Stimulated activated naive CD8-positive, alpha-beta T cell treated with anti-CD3 and anti-CD28 coated beads, Interleukin-15, amount 100 ng/mL, for 72 hours (primary cell): ENCODE measurements at places on chromosomes 6 and 20.

GRCh38 chr6:74343804-74344203 lies 647.8 kb downstream of the CD109 start:
- no peak for DNase-seq

DNA sequence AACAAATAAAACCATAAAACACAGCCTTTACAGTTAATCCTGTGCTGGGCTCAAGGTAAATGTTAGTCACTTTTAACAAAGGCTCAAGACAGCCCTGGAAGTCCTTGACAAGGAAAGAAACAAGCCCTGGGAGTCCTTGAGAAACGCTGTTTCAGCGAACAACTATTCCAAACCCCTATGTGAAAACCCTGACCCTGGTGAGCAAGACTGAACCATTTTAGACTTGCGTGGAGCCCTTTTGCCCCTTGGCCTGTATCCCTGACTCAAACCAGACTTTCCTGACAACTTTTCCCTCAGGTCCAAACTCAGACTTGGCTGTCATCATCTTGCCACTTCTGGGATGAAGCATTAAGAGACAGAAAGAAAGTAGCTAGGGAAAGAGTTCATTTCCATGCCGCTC lies 180.4 kb downstream of the AIG1 start:
- no peak for DNase-seq

GRCh38 chr6:123338394-123338793 lies 298.4 kb downstream of the TRDN start:
- no peak for DNase-seq

DNA sequence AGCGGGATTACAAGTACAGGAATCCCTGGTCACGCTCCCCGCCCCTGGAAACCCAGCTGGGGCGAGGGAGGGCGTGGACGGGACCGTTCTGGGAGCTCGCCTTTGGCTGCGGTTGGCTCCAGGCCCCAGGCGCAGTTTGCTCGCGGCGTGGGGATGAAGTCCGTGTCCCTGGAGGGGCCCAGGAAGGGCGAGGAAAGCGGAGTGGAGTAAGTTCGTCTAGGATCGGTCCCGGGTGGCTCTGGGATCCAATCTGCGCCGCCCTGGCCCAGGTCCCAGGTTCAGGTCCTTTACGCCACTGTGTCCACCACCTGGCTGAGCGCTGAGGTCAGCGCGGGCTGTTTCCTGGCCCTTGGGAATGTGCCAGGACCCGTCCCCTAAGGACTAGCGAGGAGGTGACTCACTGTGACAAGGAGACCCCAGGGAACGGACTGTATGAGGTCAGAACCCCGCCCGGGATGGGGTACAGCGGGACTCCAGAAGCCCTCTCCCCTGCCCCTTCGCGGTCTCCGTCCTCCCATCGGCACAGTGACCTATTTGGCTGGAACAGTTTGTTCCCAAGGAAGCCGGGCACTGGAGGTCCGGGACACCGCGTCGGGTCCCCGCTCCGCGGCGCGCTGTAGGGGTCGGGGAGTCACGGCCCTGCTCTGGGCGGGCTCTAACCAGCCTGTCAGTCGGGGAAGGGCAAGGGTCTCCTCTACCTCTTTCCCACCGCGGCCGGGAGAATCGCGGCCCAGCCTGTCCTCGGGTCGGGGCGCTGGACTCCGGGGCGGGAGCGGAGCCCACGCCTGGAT lies 724 bp downstream of the CDKN1A start:
- DNase-seq, result peak; percentile 47

- DNase-seq, result no peak
Measured at GRCh38 chr20:18609741-18610140, 21.9 kb downstream of the DTD1 start.

- peak; percentile 28 for DNase-seq
Measured at GRCh38 chr6:35310265-35310831, 12.7 kb downstream of the DEF6 start.

- no peak for DNase-seq
Measured at GRCh38 chr6:45548657-45549515, 171.2 kb upstream of the SUPT3H start.

DNA sequence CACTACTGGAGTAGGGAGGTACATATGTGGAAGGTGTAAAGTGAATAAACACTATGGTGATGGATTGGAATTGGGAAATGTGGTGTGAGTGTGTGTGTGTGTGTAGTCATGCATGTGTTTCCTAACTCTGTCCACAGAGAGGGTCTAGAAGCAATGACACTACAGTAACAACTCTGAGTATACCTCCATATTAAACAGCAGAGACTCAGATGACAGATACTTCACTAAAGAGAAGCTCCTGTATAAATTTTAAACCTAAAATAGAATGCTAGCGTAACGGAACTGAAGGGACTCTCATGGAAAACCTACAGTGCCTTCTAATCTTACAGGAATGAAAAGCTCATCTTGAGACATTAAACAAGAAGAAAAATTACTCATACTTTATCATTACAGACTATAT lies 150.5 kb downstream of the SLC16A10 start:
- DNase-seq, result no peak

DNA sequence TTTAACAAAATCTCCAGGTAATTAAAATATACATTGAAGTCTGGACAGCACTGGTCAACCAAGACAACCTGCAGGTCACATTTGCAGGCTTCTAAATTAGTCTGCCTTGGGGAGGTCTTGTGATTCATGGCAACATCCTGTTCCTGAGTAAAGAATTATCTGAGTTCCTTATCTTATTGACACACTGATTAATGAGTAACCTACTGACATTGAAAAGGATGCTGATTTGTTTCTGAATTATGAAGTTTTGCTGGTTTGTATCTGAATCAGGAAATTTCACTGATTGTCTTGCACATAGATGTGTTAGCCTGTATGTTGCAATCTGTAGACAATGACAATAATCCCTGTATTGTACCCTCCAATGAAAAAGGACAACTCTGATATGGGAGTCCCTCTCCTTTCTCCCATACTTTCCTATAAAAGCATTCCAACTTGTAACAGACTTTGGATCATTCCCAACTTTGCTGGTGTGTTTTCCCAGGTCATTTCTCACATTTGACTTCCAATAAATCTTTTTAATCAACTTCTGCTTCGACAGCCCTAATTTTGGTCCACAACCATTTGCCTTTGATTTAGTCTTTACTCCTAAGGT lies 80.0 kb downstream of the LAMP5 start:
- DNase-seq, result no peak

GRCh38 chr20:3046677-3047462 lies 1.0 kb downstream of the MRPS26 start:
- peak; percentile 24 for DNase-seq

- no peak for DNase-seq
Measured at GRCh38 chr6:502761-503160, 111.2 kb downstream of the IRF4 start.

- DNase-seq, result no peak
Measured at GRCh38 chr20:50029697-50030461, 47.1 kb downstream of the SNAI1 start.

DNA sequence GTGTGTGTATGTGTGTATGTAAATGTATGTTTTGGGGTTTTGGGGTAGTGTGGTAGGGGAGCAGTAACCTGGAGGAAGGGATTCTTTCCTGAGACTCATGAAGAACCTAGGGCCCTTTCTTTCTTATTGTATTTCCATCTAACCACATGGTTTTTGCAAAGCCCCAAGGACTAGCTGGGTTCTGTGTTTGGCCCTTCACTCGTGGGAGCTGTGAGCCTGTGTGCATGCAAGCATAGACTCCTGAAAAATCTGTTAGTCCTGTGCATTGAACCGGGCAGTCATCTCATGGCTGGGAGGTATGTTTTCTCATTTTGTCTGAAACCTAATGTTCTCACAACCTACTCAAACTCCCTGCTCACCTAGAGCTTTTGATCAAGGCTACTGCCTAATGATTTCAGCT lies 219.1 kb downstream of the PHACTR1 start:
- no peak for DNase-seq

DNA sequence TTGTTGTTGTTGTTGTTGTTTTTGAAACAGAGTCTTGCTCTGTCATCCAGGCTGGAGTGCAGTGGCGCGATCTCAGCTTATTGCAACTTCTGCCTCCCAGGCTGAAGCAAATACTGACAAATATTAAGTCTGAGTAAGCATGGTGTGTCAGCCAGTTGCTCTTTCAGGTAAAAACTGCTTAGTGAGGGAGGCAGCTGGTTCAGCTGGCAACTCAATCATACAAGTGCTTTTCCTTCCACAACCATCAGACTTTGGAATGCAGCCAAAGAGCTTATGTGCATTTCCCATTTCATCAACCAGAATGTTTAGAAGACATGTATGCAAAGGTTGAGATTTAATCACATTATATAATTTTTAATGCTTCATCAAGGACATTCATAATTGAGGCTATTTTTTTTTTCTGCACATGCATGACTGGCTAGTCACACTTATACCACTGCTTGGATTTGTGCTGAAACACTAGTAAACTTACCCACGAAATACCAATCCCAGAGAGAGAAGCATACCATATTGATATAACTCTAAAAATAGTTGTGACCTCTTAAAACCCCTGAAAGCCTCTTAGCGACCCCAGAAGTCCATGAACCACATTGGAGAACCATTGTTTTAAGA lies 56.0 kb downstream of the CLIC5 start:
- DNase-seq, result no peak

- peak; percentile 93 for DNase-seq
Measured at GRCh38 chr6:154606457-154606856, 96.0 kb upstream of the CNKSR3 start.

GRCh38 chr20:54792688-54793087 lies 317.3 kb downstream of the DOK5 start:
- DNase-seq, result no peak

GRCh38 chr20:31860390-31861134 lies 9.8 kb downstream of the DUSP15 start:
- no peak for DNase-seq

DNA sequence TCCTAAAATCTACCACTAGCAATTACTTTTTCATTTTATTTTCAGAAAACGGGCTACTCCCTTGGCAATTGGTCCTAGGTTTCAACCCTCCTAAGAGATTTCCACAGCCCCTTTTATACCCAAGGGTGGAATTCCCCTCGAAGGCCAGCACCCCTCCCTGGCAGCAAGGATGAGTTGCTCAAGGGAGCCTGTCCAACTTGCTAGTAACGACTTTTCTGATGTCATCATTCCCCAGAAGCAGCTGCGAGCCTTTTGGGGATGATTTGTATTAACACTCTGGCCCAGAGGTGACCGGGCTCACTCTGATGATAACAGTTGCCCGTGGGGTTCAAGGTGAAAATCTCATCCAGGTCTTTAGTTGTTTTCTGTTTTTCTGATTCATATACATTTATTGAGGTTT lies 30.7 kb upstream of the NAA20 start:
- no peak for DNase-seq

- DNase-seq, result no peak
Measured at GRCh38 chr6:138724015-138724414, 49.6 kb upstream of the CCDC28A start.

GRCh38 chr20:22438926-22439325 lies 145.4 kb downstream of the FOXA2 start:
- DNase-seq, result no peak

DNA sequence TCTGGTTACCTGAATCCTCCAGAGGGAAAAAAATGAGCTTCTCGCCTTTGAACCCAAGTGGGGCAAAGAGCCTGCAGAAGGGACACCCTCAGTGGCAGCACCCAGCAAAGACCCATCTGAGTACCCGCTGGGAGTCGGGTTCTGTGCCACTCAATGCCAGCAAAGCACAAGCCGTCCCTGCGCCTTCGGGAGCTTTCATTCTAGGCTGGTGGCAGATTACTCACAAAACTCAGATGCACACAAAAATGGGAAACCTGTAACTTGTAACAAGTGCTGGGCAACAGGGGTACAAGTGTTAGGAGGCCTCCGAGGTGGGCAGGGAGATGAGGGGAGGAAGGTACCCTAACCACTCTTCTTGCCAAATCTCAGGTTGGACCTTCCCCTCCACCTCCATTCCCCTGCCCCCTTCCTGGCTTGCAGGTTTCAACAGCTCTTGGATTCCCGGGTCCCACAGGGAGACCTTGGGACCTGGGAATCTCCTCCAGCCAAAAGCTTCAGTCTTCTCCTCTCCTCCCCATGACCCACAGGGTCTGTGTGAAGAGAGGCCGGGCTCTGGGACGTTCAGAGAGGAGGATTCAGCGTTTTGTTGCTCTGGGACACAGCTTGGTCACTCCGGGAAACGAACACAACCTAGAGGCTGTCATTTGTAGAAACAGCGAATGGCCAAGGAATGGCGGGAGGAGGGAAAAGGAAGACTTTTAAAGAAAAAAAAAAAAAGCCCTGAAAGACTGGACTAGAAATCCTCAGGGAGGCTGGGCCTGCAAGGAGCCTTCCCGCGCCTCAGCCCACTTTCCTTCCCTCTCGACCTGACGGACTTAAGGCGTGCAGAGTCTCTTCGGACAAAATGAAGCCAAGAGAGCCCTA lies 1.2 kb upstream of the PARD6B start:
- DNase-seq, result no peak

- DNase-seq, result peak; percentile 68
Measured at GRCh38 chr20:13430346-13431002, 208.3 kb downstream of the TASP1 start.

DNA sequence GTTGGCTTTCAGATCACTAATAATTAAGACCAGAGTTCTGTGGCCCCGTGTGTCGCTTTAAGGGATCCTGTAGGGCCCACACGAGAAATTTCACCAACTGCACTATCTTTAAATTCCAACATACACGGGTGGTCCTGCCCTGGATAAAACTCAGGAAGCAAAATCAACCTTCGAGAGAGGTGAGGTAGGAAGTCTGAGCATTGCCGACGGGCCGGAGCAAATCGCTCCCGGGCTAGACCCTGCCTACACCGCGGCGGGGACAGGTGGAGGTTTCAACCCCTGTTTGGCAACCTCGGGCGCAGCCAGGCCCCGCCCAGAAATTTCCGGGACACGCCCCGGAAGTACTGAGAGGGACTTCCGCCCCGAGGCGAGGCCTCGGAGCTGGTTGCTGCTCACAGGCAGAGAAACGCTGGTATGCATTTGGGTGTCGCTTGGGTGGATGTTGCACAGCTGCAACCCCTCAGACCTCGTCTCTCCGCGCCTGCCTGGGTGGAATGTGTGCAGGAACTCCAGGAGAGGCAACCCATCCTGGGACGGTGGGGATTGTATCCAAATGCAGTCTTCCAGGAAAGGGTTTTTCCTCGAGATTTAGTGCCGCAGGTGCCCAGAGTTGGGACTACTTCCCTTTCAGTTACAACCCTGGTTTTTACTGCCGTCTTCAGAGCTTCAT lies 19.9 kb downstream of the ZKSCAN8 start:
- peak; percentile 90 for DNase-seq

DNA sequence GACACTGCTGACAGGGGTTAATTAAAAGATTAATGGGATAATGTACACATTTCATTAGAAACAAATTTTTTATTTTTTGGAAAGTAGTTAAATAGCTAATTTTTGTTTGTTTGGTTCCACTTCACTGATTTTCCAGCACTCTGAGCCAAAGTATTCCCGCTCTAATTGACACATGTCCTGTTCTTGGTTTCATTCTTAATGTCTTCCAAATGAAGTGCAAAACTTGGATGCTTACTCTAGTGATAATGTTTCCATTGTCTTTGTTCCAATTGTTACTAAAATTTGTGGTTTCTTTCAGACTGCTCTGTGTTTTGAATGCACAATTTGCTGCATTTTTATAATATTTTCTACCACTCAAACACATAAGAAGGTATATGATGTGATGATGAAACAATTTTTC lies 794.3 kb downstream of the PHF3 start:
- DNase-seq, result no peak
